ENCODE measurements at places on chromosomes 16 and 17. TPM values are rescaled to one million over a fixed set of nuclear protein-coding genes. Genes with fewer than 3 reads are reported as not detected.

GRCh38 chr17:77666881-77667395 lies 291.6 kb upstream of the TNRC6C start:
- no peak for DNase-seq

DNA sequence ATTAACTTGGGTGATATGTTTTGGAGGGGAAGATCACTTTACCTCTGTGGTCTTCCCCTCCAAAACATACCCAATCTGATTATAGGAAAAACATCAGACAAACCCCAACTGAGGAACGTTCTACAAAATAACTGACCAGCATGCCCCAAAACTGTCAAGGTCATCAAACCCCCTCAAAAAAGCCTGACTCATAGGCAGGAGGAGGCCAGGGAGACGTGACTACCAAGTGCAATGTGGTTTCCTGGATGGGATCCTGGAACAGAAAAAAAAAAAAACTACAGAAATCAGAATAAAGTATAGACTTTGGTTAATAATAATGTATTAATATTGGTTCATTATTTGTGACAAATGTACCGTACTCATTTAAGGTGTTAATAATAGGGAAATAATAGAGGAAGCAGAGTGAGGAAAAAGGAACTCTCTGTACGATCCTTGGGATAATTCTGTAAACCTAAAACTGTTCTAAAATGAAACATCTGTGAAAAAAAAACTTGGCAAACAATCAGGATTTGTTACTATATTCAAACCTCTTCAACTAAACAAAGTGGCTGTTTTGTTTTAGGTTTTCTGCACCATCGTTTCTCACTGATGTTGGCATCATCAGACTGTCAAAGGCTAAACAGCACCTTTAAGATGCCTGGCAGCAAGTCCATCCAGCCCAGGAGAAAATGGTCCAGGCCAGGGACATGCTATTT lies 266.7 kb upstream of the SDK2 start:
- DNase-seq: no peak

- DNase-seq: no peak
Observed at GRCh38 chr17:27318633-27319032, 24.7 kb downstream of the WSB1 start.

GRCh38 chr17:69335058-69335457 lies 8.1 kb upstream of the ABCA5 start:
- DNase-seq: no peak

- no peak for DNase-seq
Observed at GRCh38 chr17:55327225-55328088, 62.7 kb downstream of the HLF start.

GRCh38 chr17:44719444-44719843 lies 11.0 kb downstream of the DBF4B start:
- no peak for DNase-seq

- peak; percentile 95 for DNase-seq
Observed at GRCh38 chr17:6640536-6641246, at the start of the genes KIAA0753 and TXNDC17. Gene KIAA0753, minus strand, starts transcription at chr17:6640711. Its CDS starts 5,608 bp downstream, at chr17:6635103. Gene TXNDC17, plus strand, starts transcription at chr17:6641060. Its CDS starts 23 bp downstream, at chr17:6641083.

- no peak for DNase-seq
Observed at GRCh38 chr17:69043098-69043734, 17.5 kb downstream of the ABCA9 start.

- DNase-seq: no peak
Observed at GRCh38 chr17:163514-164098, 17.8 kb downstream of the DOC2B start.

DNA sequence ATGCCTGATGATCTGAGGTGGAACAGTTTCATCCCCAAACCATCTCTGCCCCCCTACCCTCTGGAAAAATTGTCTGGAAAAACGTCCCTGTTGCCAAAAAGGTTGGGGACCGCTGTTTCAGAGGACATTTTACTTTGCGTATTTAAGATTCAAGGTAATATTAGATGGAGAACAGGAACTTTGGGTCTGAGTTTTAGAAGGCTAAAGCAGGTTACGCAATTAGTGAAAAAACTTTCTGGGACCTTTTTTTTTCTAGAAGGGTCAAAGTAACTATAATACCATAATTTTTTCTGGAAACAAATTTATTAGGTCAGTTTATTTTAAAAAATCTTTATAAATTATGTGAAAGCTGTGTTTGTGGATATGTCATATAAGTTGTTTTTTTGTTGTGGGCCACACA lies 5.8 kb downstream of the TANC2 start:
- DNase-seq: no peak

GRCh38 chr16:55839115-55839514 lies 6.2 kb upstream of the CES1 start:
- no peak for DNase-seq

DNA sequence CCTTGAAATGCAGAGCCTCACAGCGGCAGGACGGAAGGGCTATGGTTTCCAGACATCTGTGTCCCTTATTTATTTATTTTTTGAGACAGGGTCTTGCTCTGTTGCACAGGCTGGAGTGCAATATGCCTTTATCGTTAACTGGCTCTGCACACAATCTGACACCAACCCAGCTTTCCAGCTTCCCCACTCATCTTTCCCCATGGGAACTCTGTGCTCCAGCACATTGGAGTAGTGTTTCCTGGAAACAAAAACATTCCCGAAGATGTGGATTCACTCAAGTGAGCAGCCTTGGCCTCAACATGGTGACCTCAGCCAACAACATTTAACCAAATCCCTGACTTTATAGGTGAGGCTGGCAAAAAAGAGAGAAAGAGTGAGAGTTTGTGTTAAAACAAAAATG lies 307.1 kb downstream of the TMEM114 start:
- no peak for DNase-seq

- DNase-seq: no peak
Observed at GRCh38 chr17:489758-490329, 137.2 kb upstream of the RPH3AL start.

- DNase-seq: no peak
Observed at GRCh38 chr17:55546991-55547664, 35.9 kb upstream of the SMIM36 start.

DNA sequence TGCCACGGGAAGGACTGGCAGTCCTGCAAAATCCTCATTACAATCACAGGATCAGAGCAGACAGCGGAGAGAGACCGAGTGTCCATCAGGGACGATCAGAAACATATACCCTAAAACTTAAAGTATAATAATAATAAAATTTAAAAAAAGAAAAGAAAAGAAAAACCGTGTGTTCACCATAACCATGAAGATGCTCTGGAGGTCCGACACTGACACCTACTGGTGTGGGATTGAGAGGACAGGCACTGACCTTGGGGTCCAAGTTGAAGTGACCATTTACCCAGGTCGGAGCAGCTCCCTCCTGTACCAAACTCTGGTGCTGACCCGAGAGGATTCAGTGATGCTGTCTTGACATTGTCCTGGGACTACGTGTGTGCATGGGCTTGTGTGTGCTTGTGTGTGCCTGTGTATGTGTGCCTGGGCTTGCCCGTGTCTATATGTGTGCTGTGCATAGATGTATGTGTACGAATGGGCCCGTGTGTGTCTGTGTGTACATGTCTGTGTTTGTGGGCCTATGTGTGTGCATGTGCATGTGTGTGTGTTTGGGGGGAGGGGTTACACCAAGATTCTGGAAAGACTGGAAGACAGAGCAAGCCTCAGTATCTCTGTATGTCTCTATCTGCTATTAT lies 10.0 kb upstream of the CD300LD start:
- DNase-seq: no peak

- DNase-seq: no peak
Observed at GRCh38 chr16:52308051-52308450, 238.9 kb downstream of the TOX3 start.

DNA sequence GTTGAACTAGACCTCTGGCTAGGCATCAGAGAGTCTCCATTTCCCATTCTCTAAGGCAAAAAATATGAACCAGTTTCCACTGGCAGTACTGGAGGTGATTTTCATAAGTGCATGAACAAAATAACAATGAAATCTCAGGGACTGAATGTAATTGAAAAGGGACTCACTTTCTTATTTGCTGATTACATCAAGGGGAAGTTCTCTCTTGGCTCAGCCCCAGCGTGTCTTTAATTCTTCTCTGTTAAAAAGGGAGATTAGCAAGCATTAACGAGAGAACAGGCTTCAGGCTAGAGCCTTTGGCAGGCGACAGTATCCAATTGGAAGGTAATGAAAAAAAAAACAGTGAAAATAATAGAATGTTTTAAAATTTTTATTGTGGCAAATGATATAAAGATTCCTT lies 34.0 kb upstream of the ADAMTS18 start:
- no peak for DNase-seq

DNA sequence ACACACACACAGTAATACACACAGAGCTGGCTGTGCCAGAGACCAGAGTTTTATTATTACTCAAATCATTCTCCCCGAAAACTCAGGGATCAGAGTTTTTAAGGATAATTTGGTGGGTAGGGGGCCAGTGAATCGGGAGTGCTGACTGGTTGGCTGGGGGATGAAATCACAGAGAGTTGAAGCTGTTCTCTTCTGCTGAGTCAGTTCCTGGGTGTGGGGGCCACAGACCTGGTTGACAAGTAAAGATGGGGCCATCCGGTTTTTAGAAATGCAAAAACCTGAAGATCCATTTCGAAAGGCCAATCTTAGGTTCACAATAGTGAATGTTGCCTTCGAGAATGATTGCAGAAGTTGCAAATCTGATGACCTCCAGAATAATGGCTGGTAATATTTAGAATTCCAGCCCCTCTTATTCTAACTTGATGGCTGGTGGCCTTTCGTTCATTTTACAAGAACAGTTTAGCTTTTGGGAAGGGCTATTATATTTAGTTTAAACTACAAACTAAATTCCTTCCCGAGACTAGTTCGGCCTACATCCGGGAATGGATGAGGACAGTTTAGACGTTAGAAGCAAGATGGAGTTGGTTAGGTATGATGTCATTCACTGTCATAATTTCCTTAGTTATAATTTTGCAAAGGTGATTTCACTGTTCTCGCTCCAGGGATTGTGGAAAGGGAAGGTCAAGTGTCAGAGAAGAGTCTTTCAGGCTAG lies 123.2 kb downstream of the KCNJ18 start:
- DNase-seq: no peak

DNA sequence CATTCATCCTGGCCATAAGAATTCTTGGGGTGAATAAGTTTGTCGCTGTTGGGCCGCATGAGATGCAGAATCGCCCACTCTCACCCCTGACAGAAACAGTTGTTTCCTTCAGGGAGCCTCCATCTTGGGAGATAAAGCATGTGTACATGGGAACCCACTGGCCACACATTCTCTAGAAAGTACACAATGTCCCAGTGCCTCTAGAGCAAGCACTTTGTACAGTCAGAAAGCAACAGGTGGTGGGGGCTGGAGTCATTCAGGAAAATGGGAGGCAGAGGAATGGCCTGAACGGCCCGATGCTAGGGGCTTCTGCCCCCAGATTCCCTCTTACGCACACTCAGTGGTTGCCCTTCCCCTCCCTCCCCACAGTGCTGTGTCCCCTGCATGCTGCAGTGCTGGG lies 16.1 kb downstream of the ACE start:
- no peak for DNase-seq

GRCh38 chr16:46715769-46716305 lies 26.4 kb downstream of the ORC6 start:
- no peak for DNase-seq

GRCh38 chr17:76246080-76247066 lies 6.1 kb upstream of the RNF157 start:
- no peak for DNase-seq

GRCh38 chr17:42519546-42520491 lies 16.2 kb upstream of the NAGLU start:
- peak; percentile 95 for DNase-seq

- DNase-seq: peak; percentile 60
Observed at GRCh38 chr16:88375996-88376834, 6.5 kb upstream of the ZNF469 start.

The HOXB8 gene
- 0.98 TPM for total RNA-seq

The HOXB9 gene
- 0.18 TPM for total RNA-seq

The SHISA6 gene
- 11.0 TPM for total RNA-seq

The KCNH6 gene
- total RNA-seq: not detected

The PIMREG gene
- not detected for total RNA-seq

The WIPF2 gene
- total RNA-seq: 41.1 TPM

The OR2C1 gene
- 0.40 TPM for total RNA-seq

The TBC1D3H gene
- total RNA-seq: not detected

The SLC5A11 gene
- total RNA-seq: not detected

The EVPL gene
- total RNA-seq: 1.2 TPM

The SLFN12 gene
- total RNA-seq: 17.2 TPM

The TBC1D3C gene
- total RNA-seq: not detected
